ENCODE measurements at places on chromosomes 1 and 21.
A peak's percentile ranks its signal among the peaks of the same experiment; 100 is the strongest.

- DNase-seq = no peak
Measured at GRCh38 chr1:8425150-8425780, 107.4 kb downstream of the SLC45A1 start.

DNA sequence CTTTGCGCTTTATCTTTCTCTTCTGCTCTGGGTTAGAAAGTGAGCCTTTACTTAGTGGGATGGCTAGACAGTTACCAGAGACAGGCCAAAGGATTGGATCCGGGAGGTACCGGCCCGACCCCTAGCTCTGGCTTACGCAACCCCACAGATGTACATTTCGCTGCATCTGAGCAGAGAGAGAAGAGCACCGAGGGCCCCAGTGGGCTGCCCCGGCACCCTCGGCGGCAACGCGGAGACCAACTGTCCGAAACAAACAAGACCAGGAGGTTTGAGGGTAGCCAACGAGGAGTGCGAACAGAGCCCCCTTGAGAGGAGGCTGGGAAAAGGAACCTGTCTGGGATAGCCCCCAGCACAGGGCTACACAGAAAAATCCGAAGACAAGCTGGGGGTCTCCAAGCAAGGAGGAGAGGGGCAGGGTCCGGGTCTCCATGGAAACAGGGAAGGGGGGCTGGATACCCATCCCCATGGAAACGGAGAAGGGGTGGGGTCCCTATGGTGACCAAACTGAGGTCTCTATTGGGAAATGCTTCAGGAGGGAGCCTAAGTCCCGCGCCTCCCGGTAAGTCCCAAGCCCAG lies 373 bp downstream of the MTF1 start:
- DNase-seq = no peak

- peak; percentile 45 for DNase-seq
Measured at GRCh38 chr1:22689505-22689904, 21.1 kb upstream of the EPHB2 start.

DNA sequence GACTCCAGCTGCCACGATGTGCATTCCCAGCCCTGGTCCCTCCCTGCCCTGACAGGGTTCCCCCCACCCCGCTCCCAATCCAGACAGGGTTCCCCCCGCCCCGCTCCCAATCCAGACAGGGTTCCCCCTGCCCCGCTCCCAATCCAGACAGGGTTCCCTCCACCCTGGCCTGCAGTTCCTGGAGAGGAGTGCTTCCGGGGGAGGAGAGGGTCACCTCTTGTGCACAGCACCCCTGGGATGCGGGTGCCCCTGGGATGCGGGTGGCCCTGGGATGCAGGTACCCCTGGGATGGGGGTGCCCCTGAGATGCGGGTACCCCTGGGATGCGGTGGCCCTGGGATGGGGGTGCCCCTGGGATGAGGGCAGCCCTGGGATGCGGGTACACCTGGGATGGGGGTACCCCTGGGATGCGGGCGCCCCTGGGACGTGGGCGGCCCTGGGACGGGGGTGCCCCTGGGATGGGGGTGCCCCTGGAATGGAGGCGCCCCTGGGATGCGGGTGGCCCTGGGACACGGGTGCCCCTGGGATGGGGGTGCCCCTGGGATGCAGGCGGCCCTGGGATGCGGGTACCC lies 36.7 kb upstream of the SLC19A1 start:
- DNase-seq = no peak

- no peak for DNase-seq
Measured at GRCh38 chr1:157450106-157450505, 102.2 kb downstream of the FCRL5 start.

DNA sequence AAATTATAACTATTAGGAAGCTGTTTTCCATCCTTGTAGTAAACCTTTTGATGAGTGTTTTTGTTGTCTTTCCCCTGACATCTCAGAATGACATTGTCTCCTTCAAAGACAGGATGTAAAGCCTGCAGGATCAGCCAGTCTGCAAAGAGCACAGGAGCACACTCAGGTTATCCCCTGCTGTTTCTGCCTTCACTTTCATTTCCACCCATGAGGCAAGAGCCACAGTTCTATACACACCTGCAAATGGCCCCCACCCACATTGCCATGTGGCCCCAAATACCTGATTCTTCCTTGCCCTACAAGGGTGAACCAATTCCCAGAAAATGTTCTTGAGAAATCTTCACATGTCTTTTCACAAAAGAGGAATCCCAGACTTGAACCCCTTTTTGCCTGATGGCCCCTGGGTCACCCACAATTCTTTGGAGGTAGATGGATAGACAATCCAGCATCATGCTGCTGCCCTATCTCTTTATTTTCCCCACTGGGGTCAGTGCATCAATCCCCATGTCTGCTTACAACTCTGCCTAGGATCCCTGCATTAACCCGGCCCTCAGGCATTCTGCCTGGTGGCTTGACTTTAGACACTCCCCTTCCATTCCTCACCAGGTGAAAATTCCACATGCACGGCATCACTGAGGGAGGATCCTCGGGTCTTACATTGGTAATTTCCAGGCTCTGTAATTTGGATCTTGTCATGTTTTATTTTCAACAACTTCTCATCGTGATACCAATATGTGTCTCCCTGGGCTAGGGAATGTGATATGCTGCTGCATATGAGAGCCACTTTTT lies 2.6 kb downstream of the FCRL3 start:
- DNase-seq = no peak

DNA sequence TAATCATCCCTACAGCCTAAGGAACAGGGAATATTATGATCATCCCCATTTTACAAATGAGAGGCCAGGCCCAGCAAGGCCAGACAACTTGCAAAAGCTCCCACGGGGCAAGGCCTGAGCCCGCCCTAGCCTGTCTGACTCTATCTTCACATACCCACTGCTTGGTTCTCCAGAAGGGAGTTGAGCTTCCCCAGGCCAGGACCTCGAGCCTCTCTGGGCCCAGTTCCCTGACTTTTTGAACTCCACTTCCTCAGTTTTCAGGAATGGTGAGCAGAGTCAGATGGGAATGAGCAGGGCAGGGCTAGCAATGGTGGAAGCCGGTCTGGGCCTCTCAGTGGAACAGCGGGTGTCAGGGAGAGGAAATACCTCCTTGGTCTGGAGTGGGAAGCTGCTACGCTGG lies 39.3 kb downstream of the CACNA1S start:
- no peak for DNase-seq

- DNase-seq = no peak
Measured at GRCh38 chr1:2283991-2284895, 56.1 kb downstream of the SKI start.

DNA sequence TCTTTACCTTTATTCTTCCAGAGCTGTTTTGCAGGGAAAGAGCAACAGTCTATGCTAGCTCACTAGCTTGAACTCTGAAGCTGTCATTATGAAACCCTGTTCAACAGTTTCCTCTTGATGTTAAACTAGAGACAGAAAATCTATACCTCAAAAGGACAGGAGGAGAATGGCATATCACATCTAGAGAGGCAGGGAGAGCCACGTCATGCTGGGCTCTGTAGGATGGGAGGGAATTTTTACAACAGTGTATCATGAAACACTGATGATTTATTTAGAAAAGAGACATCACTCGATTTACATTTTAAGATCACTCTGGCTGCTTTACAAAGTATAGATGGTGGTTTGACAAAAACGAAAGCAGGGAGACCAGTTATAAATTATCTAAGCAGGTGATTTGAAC lies 224.9 kb upstream of the COA6 start:
- DNase-seq = no peak

- no peak for DNase-seq
Measured at GRCh38 chr1:92201973-92202372, 15.7 kb upstream of the C1orf146 start.

DNA sequence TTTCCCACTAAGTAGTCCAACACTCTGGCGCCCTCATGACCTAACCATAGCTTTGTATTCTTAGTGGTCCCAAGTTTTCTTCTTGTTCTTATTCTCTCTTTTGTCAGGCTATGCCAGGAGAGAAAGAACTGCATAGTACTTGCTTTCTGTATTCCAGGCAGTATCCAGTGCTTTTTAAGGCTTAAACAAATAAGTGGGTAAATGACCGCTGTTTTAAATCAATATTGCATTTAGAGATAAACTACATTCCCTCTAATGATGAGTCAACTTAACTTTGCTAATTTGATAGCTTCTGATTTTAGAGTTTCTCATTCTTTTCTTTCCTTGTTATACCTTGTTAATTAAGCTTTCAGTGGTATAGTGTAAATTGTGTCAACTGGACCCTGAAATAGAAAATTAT lies 139.6 kb downstream of the ZP4 start:
- DNase-seq = no peak

- DNase-seq = no peak
Measured at GRCh38 chr1:101408212-101409042, 171.6 kb downstream of the S1PR1 start.

DNA sequence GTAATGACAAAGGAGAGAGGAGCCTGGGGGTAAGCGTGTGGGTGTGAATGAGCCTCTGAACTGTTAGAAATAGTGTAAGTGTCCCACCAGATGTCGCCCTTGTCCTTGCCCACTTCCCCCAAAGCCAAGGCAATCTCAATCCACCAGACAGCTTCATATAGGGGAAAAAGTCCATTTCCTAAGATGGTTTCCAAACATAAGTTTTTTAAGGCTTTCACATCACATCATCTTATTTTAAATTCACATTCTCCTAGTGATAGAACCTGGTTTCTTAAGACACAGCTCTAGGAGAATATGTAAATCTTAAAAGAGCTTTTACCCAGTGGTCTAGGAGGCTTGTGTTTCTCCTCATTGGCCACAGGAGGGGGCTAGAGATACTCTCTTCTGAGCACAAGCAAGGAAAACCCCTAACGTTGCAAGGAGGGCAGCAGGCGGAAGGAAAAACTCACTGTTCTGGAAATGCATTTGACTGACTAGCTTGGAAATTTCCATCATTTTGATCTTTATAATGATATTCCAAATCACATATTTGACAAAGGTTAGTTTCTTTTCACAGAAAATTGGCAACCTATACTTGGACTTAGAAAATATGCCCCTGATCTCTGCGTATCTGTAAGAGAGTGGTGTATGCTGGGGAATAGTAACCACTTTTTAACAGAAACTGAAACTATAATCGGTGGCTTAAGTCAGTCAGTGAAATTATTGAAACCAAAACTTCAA lies 51.9 kb upstream of the LPAR3 start:
- DNase-seq = peak; percentile 90

GRCh38 chr1:242806324-242806723 lies 281.8 kb upstream of the PLD5 start:
- DNase-seq = no peak

- DNase-seq = peak; percentile 18
Measured at GRCh38 chr1:17653728-17654351, 101.3 kb upstream of the ACTL8 start.

- DNase-seq = no peak
Measured at GRCh38 chr1:182189535-182190066, 128.1 kb upstream of the ZNF648 start.

GRCh38 chr1:145978471-145978853 lies 14.0 kb downstream of the POLR3GL start:
- no peak for DNase-seq

DNA sequence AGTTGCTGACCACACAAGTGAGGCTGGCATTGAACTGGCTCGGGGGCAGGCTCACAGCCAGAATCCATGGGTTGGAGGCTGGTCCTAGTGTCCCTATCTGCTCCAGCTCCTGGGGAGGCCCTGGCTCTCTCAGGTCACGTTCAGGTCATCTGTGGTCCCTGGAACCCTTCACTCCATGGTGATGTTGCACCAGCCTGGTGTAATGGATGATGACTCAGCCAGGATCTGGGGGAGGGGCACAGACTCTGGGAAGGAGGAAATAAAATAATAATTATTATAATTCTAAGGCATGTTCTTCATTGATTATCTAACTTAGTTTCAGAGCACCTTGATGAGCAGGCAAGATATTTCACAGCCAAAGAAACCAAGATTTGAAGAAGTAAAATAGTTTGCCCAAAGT lies 26.6 kb upstream of the FCRL4 start:
- no peak for DNase-seq

DNA sequence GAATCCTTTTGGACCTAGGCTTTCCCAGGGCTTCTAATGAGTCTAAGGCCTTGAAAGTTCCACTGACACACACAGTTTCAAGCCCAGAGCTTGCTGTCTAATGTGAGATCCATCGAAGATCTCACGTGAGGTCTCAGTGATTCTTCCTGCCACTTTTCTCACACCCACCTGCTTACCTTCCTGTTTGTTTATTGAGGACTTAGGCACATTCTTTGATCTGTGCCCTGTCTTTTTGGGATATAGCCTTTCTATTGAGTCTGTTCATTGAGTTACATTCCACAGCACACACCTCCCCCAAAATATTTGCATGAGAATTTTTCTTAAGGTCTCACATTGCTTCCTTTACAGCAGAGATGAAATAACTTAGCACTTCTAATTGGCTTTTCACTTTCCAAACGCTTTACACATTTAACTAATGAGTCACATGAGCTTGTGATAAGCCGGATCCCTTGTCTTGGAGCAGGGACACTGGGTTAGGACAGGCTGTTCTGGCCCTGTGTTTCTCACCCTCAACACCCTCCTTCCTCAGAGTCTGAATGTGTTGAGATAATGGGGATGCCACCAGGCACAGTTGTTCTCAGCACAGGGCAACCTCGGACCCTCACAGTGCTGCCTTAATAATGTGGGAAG lies 288.3 kb downstream of the TM2D1 start:
- no peak for DNase-seq

DNA sequence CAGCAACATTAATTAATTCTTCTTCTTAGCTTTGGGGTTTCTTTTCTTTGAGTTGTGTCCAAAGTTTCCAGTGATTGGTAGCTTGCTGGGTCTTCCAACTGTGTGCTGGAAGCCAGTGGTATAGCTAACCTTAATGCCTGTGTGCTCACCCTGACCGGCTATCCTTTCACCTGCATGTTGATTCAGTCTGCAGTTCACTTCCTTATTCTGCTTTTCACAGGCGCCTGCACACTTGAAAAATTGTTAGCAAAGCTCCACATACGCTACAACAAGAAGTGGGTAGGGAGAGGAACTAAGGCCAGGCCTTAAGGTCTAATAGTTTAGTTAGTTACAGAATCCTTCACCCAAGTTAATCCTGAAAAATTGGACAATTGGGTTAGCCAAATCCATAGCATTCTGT lies 35.7 kb downstream of the NCF2 start:
- no peak for DNase-seq

DNA sequence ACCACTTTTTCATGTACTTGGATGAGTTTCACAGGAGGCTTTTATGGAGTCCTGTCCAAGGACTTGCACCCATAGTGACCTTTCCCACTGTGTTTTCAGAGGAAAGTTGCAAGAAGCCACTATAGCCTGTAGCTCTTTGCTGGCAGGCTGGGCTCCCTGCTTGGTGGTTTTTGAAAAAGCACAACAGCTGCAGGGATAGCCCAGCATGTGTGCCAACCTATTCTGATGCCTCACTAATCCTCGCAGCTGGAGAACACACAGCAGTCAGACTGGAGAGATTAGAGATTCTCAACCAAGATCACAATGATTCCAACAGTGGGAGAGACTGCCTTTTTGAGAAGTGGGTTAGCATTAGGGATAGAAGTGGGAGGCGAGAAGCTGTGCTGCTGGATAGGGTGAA lies 24.1 kb upstream of the ARHGEF11 start:
- no peak for DNase-seq

DNA sequence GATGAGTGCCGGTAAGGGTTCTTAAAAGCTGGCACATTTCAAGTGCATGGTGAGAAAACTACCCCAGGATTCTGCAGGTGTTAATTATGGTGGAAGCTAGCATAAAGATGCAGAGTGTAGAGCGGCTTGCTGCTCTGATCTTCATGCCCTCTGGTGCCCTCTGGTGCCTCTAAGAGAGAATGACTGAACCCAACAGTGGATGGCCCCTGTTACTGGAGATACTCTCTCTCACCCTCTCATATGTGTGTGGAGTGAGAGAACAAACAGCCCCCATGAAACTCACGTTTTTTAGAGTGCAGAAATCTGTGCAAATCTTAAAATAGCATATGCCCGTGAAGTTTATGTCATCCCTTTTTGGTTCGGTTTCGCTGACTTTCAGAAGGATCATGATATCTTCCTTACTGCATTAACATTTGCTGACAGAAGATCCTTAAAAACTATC lies 90.0 kb downstream of the GRIK1 start:
- DNase-seq = peak; percentile 15
